Hematopoietic multipotent progenitor cell (in vitro differentiated cells): ENCODE measurements at places on chromosomes 2 and 18.

GRCh38 chr18:59072727-59073421 is 66.8 kb upstream of the SEC11C start:
- DNase-seq: no peak

DNA sequence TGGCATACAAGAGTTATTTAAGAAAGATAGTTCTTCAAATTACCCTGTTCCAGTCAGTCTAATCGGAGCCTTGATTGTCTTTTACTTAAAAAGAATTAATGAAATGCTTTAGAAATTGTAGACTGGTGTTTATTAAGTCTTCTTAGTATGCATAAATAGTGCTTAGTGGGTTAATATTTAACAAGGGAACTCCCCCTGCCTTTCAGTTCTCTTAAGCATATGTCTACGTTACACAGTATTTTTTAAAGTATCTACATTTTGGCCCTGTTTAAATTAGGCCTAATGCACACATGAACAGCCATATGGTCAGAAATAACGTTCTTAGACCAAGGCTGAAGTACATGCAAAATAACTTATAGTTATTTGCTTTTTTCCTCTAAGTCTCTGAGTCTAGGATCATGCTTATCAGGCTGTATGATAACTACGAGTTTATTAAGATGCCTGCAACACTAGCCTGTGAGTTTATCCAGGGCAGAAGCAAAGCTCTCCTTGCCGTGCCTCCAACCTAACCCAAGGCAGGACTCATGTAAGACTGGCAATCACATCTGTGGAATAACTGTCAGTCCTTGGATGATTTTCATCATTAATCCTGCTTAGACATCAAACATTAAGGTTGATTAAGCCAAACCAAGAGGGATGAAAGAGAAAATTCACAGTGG is 6.7 kb downstream of the BCL2 start:
- no peak for DNase-seq

DNA sequence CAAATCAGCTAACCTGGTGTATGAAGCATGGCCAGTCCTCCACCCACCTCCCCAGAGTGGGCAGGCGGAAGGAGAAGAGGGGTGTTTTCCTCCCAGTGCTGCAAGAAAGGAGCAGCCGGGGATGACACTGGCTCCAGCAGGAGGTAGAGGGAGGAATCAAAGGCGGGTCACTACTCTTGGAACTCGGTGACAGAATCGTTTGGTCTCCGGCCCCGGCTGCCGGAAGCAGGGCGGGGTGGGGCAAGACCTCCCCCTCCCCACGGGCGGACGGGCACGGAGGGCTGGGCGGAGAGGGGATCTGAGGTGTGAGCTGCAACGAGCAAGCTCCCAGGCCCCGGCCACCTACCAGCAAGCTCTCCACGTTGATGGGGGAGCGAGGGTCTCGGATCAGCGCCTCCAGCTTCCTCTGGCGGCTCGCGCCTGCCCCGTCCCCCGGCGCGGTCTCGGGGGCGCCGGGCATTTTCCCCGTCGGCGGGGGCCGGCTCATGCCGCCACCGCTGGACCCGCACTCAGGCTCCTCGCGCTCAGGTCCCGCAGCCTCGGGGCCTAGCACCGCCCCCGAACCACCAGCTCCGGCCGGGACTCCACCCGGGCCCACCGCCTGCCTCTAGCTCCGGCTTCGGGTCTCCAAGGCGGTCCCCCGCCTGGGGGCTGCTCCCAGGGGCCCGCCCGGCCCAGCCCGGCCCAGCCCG is 640 bp downstream of the ROCK2 start:
- no peak for DNase-seq

DNA sequence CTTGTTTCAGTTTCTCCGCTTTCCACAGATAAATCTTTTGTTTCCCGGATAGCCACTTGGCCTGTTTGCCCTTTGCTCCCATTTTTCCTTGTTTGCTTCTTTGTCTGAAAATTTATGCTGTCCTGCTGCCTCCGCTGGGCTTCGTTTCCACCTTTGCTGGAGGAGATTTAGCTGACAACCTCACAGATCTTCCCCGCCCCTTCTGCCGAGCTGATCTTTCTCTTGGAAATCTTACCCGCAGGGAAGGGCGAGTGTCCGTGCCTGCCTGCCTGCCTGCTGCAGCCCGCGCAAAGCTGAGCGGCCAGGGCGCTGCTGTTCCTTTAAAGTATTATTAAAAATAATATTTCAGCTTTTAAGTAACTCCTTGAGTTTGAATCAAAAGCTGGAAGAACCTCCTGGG is 1.4 kb upstream of the XRCC5 start:
- DNase-seq: no peak

DNA sequence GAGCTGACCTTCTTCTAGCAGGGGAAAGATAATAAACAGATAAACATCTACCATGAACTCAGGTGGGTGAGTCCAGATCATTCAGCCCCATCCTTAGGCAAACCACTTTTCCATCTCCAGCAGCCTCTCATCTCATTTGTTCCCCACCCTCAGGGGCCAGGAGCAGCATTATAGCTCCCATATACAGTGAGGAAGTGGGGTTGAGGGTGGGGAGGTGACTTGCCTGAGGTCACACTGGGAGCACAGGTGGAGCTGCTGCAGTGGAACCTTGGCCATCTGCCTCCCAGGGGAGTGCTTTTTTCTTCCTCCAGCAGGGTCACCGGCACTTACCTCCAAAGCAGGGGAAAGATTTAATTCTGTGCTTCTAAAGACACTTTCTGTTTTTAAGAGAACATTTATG is 212.5 kb upstream of the SMAD2 start:
- no peak for DNase-seq

- DNase-seq: no peak
These were observed 3.0 kb upstream of the GCG start for GRCh38 chr2:162155093-162155492.
